ENCODE measurements at places on chromosomes 1 and 21. TPM values are rescaled to one million over a fixed set of nuclear protein-coding genes. Genes with fewer than 3 reads are reported as not detected.

DNA sequence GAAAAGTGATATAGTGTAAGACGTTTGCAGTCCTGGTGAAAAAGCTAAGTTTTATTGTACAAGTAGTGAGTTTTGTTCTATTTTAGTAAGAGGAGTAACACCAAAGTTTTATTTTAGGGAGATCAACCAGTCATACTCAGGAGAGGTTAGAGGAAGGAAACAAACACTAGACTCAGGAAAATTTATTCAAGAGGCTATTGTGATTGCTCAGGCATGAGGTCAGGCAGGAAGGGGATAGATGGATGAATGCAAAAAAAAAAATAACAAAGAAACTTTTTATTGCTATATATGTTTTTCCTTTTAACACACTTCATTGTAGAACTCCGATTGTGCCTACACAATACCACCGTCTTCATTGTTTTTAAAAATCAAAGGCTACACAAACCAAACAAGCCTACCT, 189.0 kb downstream of the LYPLAL1 start:
- DNase-seq = no peak
- H3K4me1 ChIP-seq = no peaks in the 10 kb centered on the region
- H3K4me3 ChIP-seq = no peak overlapping the region
- H3K36me3 ChIP-seq = no peaks in the 10 kb centered on the region

GRCh38 chr1:201270616-201271390, 12.5 kb upstream of the PKP1 start:
- no peaks in the 10 kb centered on the region for H3K4me1 ChIP-seq
- no peak overlapping the region for H3K4me3 ChIP-seq
- H3K27me3 ChIP-seq = no peaks in the 10 kb centered on the region
- H3K36me3 ChIP-seq = no peaks in the 10 kb centered on the region
- no peak for DNase-seq

DNA sequence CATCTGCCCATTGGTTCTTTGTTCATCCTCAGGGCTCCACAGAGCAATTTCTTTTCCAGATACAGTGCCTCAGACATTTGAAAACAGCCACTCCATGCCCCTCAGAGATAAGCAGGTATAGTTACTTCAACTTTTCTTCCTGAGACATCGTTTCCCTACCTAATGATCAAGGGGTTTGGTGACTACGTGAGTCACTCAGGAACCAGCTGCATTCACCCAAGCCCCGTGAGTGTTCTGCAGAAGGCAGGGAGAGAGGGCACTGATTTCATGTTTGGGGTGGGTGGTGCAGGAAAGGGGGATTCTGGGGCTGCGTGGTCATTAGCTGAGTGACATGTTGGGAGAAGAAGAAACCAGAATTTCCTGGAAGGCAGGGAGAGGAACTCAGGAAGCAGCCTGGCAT, 25.0 kb downstream of the NCF2 start:
- H3K4me3 ChIP-seq = no peak overlapping the region
- DNase-seq = no peak
- H3K27me3 ChIP-seq = no peaks in the 10 kb centered on the region

- peaks cover 25% of the 10 kb centered on the region for H3K36me3 ChIP-seq
- peak overlapping the region; percentile 99 for H3K27ac ChIP-seq
- peaks cover 100% of the 10 kb centered on the region for H3K4me1 ChIP-seq
- peak; percentile 91 for DNase-seq
These were observed 11.5 kb downstream of the MCL1 start for GRCh38 chr1:150567717-150568593.

DNA sequence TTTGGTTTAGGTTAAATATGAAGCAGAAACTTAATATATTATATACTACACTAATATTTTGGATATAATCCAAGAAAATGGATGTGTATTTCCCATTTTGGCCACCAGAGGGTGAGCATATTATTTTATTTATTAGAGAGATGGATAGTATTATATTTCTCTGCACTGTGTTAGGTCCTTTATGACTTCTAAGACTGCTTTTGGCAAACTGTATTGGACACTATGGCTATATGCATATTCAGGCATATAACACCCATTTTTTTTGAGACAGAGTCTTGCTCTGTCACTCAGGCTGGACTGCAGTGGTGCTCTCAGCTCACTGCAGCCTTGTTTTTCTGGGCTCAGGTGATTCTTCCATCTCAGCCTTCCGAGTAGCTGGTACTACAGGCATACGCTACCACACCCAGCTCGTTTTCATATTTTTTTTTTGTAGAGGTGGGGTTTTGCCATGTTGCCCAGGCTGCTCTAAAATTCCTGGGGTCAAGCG, 17.8 kb upstream of the PGM1 start:
- H3K4me3 ChIP-seq = no peak overlapping the region
- no peak for DNase-seq
- H3K27me3 ChIP-seq = no peaks in the 10 kb centered on the region

DNA sequence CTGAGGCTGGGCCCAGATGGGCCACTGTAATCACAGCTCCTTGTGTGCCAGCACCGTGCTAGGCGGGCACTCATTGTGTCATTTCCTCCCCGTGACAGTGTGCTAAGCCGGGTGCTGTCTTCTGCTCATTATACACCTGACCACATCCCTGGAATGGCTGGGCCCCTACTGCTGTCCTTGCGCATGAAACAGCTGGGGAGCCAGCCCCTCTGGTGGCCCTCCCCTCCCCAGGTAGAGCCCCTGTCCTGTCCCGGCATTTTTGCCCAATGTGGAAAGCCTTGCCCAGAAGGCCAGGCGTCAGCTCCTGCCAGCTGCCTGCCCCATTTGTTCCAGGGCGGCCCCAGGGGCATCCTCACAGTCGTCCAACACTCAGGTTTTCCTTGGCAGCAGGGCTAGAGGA, 107.4 kb upstream of the CASZ1 start:
- H3K36me3 ChIP-seq = no peaks in the 10 kb centered on the region
- H3K4me1 ChIP-seq = peaks cover 19% of the 10 kb centered on the region
- H3K27me3 ChIP-seq = peaks cover 3% of the 10 kb centered on the region

DNA sequence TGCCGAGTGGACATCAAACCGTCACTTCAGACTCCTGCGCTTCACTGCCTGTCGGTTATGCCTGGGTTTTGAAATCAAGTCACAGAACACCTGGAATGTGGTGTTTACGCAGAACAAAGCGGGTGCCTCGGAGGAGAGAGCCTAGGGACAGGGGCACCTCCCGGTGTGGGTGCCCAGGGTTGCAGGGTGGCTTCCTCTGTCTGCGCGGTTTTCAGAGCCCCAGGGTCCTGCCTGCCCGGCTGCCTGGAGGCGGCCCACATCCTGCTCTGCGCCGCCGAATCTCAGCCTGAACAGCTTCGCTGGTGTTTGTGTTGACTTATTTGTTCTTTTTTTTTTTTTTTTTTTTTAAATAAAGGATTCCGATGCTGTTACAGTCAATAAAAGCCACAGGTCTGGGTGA, 113.5 kb upstream of the COL6A1 start:
- peak; percentile 37 for DNase-seq
- no peaks in the 10 kb centered on the region for H3K27me3 ChIP-seq
- H3K27ac ChIP-seq = no peak overlapping the region
- H3K4me1 ChIP-seq = no peaks in the 10 kb centered on the region
- H3K36me3 ChIP-seq = no peaks in the 10 kb centered on the region

- H3K27ac ChIP-seq = peak overlapping the region; percentile 87
- H3K4me1 ChIP-seq = peaks cover 38% of the 10 kb centered on the region
- no peaks in the 10 kb centered on the region for H3K36me3 ChIP-seq
- H3K4me3 ChIP-seq = peak overlapping the region; percentile 85
- no peaks in the 10 kb centered on the region for H3K27me3 ChIP-seq
- DNase-seq = peak; percentile 81
These were observed 540 bp upstream of the C1orf198 start for GRCh38 chr1:230868736-230869385.

GRCh38 chr21:28899220-28899619, 93.5 kb downstream of the LTN1 start:
- no peaks in the 10 kb centered on the region for H3K4me1 ChIP-seq
- no peak for DNase-seq
- no peaks in the 10 kb centered on the region for H3K36me3 ChIP-seq
- no peak overlapping the region for H3K27ac ChIP-seq
- no peak overlapping the region for H3K4me3 ChIP-seq

- DNase-seq = no peak
- no peaks in the 10 kb centered on the region for H3K36me3 ChIP-seq
- H3K27me3 ChIP-seq = no peaks in the 10 kb centered on the region
- H3K4me3 ChIP-seq = no peak overlapping the region
- no peaks in the 10 kb centered on the region for H3K4me1 ChIP-seq
- H3K27ac ChIP-seq = no peak overlapping the region
These were observed 183.0 kb downstream of the CYYR1 start for GRCh38 chr21:26389971-26390641.

GRCh38 chr21:15064576-15065391, at the start of gene NRIP1:
TSS of gene NRIP1 (minus strand) at chr21:15065000. CDS start at chr21:14968192, 96,808 bp downstream.
- H3K27me3 ChIP-seq = no peaks in the 10 kb centered on the region
- peaks cover 37% of the 10 kb centered on the region for H3K4me1 ChIP-seq
- DNase-seq = peak; percentile 94
- peak within 1 kb of the TSS; percentile 95 for H3K27ac ChIP-seq
- no peaks in the 10 kb centered on the region for H3K36me3 ChIP-seq
- H3K4me3 ChIP-seq = peak within 1 kb of the TSS; percentile 80

- H3K27me3 ChIP-seq = no peaks in the 10 kb centered on the region
- H3K4me3 ChIP-seq = no peak overlapping the region
- no peak for DNase-seq
- H3K27ac ChIP-seq = no peak overlapping the region
These were observed 3.5 kb downstream of the SPOCD1 start for GRCh38 chr1:31812158-31812829.

GRCh38 chr1:174274452-174274851, 115.1 kb downstream of the RABGAP1L start:
- no peaks in the 10 kb centered on the region for H3K4me1 ChIP-seq
- DNase-seq = no peak
- no peak overlapping the region for H3K27ac ChIP-seq

DNA sequence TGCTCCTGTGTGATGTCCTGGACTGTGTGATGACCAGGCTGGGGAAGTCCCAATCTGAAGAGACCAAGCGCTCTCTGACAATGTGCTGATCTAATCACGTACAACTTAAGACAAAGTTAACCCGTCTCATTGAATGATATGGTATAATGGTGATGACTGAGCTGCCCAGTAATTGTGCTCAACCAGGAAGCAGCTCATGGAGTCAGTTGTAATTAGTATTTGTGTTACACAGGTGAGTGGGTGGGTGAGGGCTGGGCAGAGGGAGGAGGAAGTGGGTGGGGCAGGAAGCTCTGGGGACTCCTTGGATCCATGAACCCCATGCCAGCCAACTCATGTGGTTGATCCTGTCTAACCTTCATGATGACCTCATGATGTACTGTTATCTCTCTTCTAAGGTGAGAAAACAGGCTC, 8.7 kb upstream of the ECE1 start:
- no peak overlapping the region for H3K27ac ChIP-seq
- peaks cover 49% of the 10 kb centered on the region for H3K4me1 ChIP-seq
- no peak overlapping the region for H3K4me3 ChIP-seq
- no peaks in the 10 kb centered on the region for H3K27me3 ChIP-seq
- no peaks in the 10 kb centered on the region for H3K36me3 ChIP-seq
- DNase-seq = no peak

DNA sequence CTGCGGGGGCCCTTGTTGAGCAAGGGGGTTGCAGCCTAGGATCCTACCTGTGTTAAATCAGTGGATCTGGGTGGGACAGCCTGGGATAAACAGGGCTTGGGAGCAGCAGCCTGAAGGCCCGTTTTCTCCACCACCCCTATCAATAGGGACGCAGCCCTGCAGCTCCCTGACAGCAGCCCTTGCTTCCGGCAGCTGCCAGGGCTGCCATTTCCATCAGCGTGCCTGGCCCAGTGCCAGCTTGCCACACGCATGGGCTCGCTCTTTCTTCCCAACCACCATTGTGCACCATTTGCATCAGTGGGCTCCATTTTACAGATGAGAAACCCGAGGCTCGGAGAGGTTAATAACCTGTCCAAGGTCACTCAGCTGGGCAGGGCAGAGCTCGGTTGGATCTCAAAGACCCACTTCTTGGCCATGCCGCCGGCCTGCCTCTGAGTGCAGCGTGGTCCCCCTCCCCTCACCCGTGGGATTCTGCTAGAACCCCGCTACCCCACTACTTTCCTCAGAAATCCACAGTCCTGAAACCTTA, 3.8 kb downstream of the WNT4 start:
- peaks cover 18% of the 10 kb centered on the region for H3K4me1 ChIP-seq
- H3K4me3 ChIP-seq = no peak overlapping the region
- H3K36me3 ChIP-seq = no peaks in the 10 kb centered on the region
- no peak overlapping the region for H3K27ac ChIP-seq
- H3K27me3 ChIP-seq = peaks cover 26% of the 10 kb centered on the region

DNA sequence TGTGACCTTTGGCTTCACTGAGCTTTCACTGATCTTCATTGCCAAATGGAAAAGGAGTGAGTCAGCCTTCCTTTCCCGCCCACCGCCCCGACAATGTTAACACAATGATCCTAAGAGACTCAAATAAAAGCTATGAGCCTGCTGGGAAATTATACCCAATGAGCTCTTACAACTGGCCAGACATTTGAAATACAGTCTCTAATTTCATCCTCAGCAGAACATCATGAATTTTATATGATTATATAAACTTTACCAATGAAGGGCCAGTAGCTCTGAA, 252.5 kb downstream of the SIPA1L2 start:
- no peaks in the 10 kb centered on the region for H3K36me3 ChIP-seq
- H3K4me3 ChIP-seq = no peak overlapping the region
- DNase-seq = no peak
- no peak overlapping the region for H3K27ac ChIP-seq
- no peaks in the 10 kb centered on the region for H3K27me3 ChIP-seq

GRCh38 chr1:207811920-207812720, 60.3 kb downstream of the CD46 start:
- peak; percentile 81 for DNase-seq
- peak overlapping the region; percentile 47 for H3K27ac ChIP-seq
- no peaks in the 10 kb centered on the region for H3K27me3 ChIP-seq
- peaks cover 99% of the 10 kb centered on the region for H3K36me3 ChIP-seq

GRCh38 chr1:239682960-239683359, 296.6 kb downstream of the CHRM3 start:
- H3K4me1 ChIP-seq = no peaks in the 10 kb centered on the region
- H3K36me3 ChIP-seq = no peaks in the 10 kb centered on the region
- no peak overlapping the region for H3K4me3 ChIP-seq
- no peaks in the 10 kb centered on the region for H3K27me3 ChIP-seq
- DNase-seq = no peak

GRCh38 chr1:246725191-246725590, 982 bp downstream of the SCCPDH start:
- H3K36me3 ChIP-seq = peaks cover 29% of the 10 kb centered on the region
- peak overlapping the region; percentile 69 for H3K4me3 ChIP-seq
- peaks cover 12% of the 10 kb centered on the region for H3K4me1 ChIP-seq
- no peaks in the 10 kb centered on the region for H3K27me3 ChIP-seq
- no peak overlapping the region for H3K27ac ChIP-seq

REN gene
- 0.59 TPM for total RNA-seq

CRP gene
- total RNA-seq = not detected

C4BPA gene
- 65.2 TPM for total RNA-seq

OR2T11 gene
- not detected for total RNA-seq

PTAFR gene
- total RNA-seq = 52.8 TPM

CCDC17 gene
- 20.3 TPM for total RNA-seq

ITLN1 gene
- total RNA-seq = 2.7 TPM

PAQR6 gene
- 2.3 TPM for total RNA-seq

CFHR4 gene
- not detected for total RNA-seq

TSPAN1 gene
- 68.9 TPM for total RNA-seq

CRYBG2 gene
- total RNA-seq = 2.1 TPM

Data from lower lobe of right lung (tissue), 2 donors.